Kidney (tissue), 22 donors: ENCODE measurements at places on chromosomes 4 and X. TPM values are rescaled to one million over a fixed set of nuclear protein-coding genes. Genes with fewer than 3 reads are reported as not detected.

AREG gene
- total RNA-seq = 11.8 TPM

GRCh38 chr4:164572877-164573279, 181.1 kb upstream of the SMIM31 start:
- DNase-seq = no peak

LGI2 gene
- total RNA-seq = 7.5 TPM

ADRA2C gene
- 36.2 TPM for total RNA-seq

DNA sequence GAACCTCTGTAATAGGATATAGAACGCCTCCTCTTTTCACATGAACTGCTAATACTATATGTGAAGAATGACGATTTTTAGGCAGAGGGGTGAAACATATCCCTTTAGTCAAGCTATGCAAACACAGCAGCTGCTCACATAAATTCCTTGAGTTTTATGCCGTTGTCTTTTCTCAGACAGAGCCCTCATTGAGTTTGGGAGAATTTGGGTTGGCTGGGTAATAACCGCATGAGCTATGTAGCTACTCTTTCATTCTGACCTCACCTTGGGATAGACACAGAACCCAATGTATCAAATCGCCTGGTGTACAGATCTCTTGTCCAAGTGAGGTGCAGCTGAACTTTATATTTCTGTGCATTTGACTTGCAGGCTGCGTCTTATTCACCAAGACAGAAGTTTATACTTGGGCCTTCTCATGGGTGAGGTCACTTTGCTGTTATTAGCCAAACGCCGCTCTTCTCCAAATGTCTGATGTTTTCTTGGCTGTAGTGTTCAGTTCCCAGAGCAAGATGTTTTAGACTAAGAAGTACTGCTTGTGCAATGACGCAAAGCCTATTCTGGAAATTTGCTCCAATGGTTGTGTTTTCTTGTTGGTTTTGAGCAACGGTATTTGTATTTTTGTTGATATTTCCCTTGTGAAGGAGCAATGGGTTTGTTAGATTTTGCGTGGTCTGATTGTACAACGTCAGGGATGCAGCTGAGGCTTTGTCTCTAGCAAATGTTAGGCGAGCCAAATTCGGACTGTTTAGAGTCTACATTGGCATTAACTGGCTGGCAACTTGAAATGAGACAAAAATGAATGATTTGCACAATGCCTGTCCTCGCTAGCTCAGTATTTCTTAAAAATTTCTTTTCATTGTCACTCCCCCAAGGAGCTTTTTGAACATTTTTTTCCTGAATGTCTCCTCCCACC, 11.2 kb upstream of the SPARCL1 start:
- no peak for DNase-seq
